KBM-7 (cell line): ENCODE measurements at places on chromosomes 5 and 9.
A peak's percentile ranks its signal among the peaks of the same experiment; 100 is the strongest.

DNA sequence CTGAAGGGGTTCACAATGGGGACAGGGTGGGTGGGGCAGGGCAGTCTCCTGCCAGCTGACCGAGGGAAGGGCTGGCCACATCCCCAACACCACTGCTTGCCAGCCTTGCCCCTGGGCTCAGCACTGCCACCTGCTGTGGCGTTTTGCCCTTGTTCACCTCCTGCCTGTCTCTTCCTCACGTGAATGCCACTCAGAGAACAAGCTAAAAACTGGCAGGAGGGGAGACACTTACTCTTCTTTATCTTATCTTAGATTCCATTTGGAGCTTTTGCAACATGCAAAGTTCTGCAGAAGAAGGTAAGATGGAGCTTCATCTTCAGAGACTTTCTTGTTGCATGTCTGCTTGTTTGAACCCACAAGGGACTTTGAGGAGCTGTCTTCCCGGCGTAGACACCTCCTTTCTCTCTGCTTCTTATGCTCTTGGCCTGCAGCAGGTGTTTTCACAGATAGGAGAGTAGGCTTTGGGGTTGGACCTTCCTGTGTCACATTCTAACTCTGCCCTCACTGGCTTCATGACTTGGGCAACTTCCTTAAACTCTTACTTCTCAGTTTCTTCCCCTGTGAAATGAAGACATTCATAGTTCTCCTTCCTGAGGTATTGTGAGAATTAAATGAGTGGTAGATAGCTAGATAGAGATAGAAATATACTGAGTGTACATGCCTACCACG is 4.1 kb downstream of the LRSAM1 start:
- DNase-seq: peak; percentile 86

DNA sequence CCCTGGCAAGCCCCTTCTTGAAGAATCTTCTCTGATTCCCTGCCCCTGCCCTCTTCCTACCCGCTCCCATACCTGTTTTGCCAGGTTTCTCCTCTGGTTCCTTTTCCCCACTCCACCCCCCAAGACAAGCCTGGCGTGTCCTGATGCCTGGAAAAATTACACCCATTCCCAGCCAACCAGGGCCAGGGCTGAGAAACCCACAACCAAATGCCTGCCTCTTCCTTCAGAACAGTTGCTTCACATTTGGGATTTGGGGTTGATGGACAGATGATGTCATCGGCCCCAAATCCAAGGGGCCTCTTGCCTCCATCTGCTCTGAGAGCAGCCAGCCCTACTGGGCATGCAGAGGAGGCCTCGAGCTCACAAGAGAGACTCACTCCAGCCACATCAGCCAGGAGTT is 8.8 kb upstream of the NEK6 start:
- DNase-seq: no peak

DNA sequence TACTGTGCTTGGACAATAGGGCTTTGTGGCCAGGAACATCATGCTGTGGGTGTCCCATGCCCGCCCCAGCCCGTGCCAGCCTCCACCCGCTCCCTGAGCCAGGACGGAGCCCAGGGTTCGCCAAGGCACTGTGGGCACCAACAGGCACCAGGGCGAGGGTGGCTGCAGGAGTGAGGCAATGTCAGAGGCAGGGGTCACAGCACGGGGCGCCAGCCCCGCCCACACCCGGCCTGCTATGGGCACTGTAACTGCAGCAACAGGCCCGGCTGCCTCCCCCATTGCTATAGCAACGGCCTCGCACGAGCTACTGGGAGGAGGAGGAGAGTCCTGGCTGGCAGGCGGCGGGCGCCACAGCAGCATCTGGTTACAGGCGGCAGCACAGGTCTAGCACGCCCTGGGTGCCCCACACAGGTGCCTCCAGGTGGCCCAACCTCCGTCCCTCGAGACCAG is 2.5 kb downstream of the ABCA2 start:
- no peak for DNase-seq

DNA sequence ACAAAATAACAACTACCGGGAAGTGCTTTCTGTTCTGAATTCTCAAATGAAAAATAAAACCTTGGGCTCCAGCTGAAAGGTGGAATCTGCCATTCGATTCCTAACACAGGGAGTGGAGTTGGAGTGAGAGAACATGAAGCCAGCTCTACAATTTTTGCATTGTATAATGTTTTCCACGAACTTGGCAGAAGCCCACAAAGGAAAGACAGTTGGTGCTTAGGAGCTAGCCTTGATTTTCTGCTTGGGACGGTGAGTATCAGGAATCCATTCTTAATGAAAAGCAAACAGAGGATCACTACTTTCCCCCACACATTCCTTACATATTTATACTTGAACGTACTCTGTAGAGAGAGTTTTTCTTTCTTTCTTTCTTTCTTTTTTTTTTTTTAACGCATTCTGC is 74.2 kb upstream of the FBXL7 start:
- no peak for DNase-seq

DNA sequence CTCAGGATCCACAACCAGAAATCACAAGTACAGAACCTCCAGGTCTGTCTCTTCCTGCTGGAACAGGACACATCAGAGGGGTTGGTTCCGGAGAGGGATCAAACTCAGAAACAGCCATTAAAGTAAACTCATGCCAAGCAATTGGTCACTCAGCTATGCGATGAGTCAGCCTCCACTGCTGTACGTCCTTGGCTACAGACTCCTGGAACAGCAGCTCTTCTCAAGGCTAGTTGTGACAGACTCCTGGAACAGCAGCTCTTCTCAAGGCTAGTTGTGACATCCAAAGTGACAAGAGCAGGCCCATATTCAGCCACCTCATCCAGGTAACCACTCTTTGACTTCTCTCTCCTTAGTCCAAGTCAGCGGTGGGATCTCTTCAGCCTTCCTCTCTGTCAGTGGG is at the start of gene SPINK13:
Gene SPINK13, plus strand, starts transcription at position 229 of the 400 bp plus-strand sequence. CDS start 1,279 bp downstream, outside the sequence.
- no peak for DNase-seq

- DNase-seq: no peak
These were observed 275.4 kb upstream of the ADRA1B start for GRCh38 chr5:159640921-159641320.

DNA sequence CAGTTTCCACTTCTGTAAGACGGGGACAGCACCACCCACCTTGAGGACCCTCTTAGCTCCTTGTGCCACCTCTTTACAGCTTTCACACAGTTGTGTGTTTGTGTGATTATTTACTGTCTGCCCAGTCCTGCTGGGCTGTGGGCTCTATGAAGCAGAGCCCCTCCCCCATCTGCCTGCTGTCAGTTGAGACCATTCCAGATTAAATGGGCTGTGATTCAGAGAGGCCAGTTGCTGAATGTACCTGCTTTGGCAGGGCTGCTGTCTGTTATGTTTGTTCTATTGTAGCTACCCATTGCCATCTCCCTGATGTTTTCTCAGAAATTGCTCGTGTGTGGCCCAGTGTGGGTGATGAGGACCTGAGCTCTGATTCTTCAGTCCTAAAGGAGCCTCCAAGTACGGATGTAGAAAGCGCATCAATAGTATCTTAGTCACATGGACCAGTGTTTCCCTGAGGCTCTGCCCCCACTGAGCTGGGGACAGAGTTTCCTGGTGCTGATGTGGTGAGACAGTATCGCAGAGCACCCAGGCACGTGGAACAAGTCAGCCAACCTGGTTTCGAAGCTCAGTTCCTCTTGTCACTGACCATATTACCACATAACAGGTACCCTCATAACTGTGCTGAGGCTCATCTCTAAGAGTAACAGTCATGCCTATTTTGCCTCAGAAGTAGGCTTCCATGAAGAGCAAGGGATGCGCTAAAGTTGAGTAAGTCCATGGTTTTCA is 3.7 kb downstream of the ANGPTL2 start:
- DNase-seq: no peak

DNA sequence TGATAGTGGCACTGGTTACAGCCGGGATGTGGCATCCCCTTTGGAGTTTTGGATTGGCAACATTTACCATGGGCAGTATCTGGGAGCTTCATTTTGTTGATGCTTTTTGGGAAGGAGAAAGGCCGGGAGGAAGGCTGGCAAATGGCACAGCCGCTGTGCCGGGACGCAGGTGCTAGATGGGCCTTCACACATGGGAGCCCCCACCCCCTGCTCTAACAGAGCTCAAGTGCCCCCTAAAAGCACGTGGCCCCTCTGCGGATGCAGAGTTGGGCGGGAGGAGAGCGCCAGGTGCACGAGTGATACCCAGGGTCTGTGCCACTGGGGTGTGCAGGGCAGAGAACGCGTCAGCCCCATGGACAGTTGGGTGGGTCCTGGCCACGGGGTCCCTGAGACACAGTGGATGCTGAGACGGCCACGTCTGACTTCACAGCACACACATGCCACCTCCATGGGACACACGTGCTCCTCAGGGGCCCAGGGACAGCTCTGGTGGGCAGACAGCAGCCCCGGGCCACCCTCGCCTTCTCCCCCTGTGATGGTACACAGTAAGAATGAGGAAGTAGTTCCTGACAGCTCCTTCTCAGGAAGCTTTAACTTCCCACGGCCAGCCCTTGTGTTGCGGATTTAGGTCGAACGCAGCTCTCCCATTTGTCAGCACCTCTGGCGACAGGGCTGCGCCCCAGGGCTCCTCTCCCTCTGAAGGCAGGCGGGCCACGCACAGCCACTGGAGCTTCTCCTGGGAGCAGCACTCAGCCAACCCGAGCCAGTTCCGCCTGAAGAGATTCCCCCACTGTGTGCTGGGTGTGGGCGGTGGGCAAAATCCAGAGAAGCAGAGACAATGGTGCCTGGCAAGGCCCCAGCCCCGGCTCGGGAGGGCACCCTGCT is 10.8 kb downstream of the SLC9A3 start:
- DNase-seq: peak; percentile 46

DNA sequence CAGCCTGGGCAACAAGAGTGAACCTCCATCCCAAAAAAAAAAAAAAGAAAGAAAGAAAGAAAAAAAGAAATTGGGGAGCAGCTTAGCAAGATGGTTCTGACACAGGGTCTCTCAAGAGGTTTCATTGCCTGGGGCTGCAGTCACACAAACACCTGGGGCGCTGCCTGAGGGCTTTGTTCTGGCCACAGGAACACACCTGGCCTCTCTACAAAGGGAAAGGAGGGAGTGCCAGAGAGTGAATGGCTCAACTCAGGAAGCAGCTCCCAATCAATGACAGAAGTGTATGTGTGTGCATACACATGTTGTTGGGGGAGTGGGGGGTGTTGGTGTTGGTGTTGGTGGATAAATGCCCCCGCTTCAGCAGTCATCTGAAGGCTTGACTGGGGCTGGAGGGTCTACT is 32.4 kb upstream of the CTNNA1 start:
- DNase-seq: no peak

GRCh38 chr5:174309131-174309795 is 263.8 kb downstream of the NSG2 start:
- DNase-seq: no peak

DNA sequence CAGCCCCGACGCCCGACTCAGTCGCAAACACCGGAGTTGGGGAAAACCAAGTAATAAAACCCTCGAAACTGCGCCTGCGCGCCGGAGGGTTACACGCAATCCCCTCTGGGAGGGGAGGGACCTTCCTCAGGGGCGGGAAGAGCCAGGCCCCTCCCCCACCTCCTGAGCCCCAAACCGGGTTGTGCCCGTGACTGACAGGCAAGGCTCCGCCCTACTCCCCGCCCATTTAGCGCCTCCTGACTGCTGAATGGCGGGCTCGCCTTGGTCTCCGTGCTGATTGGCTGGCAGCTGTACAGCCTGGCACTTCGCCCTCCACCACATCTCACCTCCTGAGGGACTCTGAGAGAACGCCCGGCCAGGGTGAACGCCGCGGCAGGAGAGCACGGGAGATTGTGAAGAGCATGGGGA is at the start of gene PRDM9:
Gene PRDM9, plus strand, starts transcription at position 332 of the 408 bp plus-strand sequence. CDS start 1,425 bp downstream, outside the sequence.
- DNase-seq: no peak

- no peak for DNase-seq
These were observed 38.9 kb upstream of the HMGCS1 start for GRCh38 chr5:43352131-43352530.

DNA sequence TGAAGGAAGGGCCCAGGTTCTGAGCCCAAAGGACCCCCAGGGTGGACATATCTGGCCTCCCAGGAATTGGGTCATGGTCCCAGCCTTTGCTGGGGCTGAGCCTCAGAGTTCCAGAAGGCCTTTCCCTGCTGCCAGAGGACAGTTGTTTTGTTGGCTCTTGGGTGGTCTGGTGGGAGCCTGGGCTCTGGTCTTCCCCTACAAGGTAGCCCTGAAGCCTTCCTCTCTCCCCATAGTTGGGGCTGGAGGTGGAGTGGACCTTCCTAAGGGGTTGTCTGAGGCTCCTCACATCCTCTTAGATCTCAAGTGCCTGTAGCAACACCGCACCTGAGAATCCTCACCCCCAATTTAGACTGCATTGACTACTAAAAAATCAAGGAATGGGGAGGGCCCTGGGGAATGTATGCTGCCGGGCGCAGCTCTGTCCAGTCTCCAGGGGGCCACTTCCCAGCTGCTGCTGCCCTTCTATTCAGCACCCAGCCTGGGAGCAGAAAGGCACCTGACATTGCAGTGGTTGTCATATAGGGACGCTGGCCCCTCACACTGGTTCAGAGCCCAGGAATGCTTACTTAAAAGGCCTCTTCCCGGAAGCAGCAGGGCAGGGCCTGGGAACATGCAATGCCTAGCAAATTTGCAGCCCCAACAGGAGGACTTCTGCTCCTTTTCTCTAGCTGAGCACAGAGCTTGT is 66.4 kb downstream of the IL31RA start:
- DNase-seq: no peak

DNA sequence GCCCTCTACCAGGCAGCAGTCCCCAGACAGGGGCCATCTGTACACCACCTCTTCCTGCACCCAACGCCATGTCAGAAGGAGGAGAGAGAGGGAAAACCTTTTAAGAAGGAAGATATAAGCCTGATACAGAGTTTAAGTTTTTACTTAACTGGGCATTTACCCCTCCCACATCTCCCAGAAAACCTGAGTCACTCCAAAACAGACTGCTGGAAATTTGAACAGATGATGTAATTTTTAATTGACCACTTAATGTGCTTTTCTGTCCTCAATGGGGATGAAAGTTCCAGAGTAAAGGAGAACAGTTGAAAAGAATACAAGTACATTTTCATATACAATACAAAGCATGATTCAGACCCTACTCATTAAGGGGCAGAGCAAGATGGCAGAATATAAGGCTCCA is 63.9 kb downstream of the TTC39B start:
- DNase-seq: no peak

GRCh38 chr5:131974956-131975726 is 29.7 kb upstream of the MEIKIN start:
- no peak for DNase-seq

DNA sequence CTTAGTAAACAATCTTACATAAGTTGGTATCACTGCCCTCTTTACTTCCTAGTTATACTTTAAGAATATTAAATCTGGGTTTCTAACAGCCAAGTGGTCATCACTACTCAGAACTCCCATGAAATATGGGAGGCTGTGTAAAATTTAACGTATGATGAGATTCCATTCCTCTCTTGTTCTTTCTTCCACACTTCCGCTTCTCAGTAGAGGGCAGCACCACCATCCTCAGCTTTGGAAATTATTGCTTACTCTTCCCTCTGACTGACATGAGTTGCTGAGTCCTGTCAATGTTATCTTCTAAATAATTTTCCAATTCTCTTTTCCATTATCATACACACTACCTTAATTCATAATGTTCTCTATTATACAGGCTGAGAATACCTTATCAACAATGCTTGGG is 194.0 kb downstream of the RFX3 start:
- DNase-seq: peak; percentile 20

DNA sequence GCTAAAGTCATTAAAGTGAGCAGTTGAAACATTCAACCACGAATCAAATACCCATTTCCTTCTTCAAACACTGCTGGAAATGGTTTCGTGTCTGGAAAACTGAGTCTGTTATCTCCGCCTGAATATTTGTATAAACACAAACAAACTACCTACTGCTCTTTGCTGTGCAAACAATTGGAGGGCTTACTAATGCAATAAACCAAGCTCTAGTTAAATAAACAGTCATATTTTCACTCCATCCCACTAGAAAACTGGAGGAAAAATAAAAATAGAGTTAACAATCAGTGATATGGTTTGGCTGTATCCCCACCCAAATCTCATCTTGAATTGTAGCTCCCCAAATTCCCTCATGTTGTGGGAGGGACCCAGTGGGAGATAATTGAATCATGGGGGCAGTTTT is 397.6 kb downstream of the RASEF start:
- no peak for DNase-seq
